Neural progenitor cell (in vitro differentiated cells): ENCODE measurements at places on chromosomes 16 and 17. TPM values are rescaled to one million over a fixed set of nuclear protein-coding genes. Genes with fewer than 3 reads are reported as not detected.

- peak; percentile 20 for DNase-seq
Measured at GRCh38 chr16:79328402-79329165, 272.0 kb downstream of the MAF start.

Gene TUBG2
- 12.8 and 19.6 TPM in 2 replicates for total RNA-seq

GRCh38 chr16:47694543-47694942 is 233.4 kb downstream of the PHKB start:
- DNase-seq: peak; percentile 11

DNA sequence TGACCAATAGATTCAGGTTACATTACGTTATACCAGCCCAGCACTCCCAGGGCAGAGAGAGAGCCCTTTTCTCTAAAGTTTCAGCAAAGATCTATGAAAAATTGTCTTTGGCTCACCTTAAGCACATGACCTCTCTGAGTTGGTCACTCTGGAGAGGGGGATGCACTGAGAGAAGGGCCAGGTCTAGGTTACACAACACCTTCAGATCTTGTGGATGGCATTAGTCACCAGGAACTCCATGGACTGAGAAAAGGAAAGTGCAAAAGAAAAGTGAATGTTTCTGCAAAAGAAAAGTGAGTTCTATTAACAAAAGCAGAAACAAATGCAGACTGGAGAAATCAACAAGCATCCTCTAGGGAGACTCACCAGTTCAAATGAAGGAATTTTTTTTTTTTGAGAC is 253.3 kb upstream of the SALL1 start:
- no peak for DNase-seq

Gene TBC1D3I
- 0.22 TPM in 1 of 2 replicates, not detected in the other for total RNA-seq

GRCh38 chr17:31787857-31788570 is 71.0 kb downstream of the COPRS start:
- no peak for DNase-seq

GRCh38 chr17:77446940-77447634 is 306.3 kb downstream of the SEC14L1 start:
- DNase-seq: no peak

DNA sequence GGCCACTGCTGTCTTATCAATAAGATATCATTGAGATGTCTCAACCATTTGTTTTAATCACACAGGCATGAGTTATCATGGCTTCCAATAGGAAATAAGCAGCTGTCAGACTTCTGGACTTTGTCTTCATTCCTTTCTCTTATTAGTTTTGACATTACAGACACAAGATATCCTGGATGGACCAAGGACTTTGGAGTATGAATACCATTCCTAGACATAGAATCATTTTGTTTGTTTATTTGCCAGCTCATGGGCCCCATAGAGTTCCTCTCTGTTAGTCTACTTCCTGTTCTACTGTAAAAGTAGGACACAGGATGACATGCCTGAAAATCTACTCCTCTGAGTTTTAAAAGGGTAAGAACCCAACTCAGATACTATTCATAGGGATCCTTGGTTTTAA is 77.7 kb upstream of the KCNJ16 start:
- no peak for DNase-seq

DNA sequence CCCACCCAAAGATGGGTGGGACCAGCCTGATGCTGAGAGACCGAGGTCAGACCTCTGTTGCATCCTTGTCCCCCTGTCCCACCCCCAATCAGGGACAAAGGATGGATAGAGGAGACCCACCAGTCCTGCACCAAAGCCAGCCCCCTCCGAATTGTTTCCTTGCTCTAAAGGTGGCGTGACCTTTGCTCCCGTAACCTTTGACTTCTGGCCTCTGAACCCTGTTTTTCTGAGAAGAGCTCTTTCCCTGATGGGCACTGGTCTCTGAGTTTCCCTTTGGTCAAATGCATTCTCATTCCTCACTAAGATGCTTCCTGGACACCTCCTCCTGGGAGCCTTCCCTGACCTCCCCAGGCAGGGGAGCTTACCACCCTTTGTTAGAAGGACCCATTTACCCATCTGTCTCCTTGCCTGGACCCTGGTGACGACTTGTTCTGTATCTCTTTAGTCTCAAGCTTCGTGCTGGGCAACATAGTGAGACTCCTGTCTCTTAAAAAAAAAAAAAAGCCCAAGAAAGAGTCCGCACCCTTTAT is 5.3 kb upstream of the NEUROD2 start:
- no peak for DNase-seq

- DNase-seq: peak; percentile 43
Measured at GRCh38 chr17:18261146-18261515, 669 bp downstream of the MIEF2 start.

DNA sequence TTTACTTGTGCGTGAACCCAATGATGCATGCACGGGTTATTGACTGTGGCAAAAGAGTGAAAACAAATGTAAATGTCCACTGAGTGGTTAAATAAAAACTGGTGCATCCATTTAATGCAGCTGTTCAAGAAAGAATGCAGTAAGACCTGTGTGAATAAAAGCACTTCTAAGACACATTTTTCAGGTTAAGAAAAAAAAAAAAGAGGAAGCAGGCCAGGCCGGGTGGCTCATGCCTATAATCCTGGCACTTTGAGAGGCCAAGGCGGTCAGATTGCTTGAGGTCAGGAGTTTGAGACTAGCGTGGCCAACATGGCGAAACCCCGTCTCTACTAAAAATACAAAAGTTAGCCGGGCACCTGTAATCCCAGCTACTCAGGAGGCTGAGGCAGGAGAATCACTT is 11.8 kb downstream of the CNGB1 start:
- DNase-seq: no peak

DNA sequence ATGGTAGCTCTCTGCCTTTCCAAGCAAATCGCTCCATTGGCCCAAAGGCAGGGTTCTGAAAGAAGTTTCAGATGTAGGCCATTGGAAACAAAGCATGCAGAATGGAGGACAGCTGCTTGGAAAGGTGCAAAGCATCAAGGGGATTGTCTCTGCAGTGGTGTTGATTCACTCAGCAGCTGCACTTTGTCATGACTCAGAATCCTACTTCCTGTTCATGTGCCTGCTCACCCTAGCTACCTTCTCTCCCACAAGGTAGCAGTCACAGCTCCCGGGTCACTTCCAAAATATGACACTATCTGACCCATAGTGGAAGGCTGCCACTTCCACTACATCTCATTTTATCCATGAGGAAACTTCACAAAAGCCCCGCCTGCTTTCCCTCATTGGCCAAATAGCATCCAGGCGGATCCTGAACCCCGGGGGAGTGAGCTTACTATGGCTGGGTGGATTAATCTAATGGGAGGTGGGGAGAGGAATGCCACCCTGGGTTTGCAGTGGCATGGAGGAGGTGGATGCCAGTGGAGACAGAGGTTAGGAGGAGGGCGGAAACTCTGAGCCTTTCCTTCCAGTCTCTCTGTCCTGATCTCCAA is 74.7 kb upstream of the NKD1 start:
- no peak for DNase-seq

Gene NECAB2
- total RNA-seq: 12.6 and 18.9 TPM in 2 replicates

Gene GLIS2
- 0.15 and 1.3 TPM in 2 replicates for total RNA-seq

Gene FGF11
- total RNA-seq: 7.6 and 14.9 TPM in 2 replicates

Gene RAB37
- total RNA-seq: 1.5 and 4.3 TPM in 2 replicates

DNA sequence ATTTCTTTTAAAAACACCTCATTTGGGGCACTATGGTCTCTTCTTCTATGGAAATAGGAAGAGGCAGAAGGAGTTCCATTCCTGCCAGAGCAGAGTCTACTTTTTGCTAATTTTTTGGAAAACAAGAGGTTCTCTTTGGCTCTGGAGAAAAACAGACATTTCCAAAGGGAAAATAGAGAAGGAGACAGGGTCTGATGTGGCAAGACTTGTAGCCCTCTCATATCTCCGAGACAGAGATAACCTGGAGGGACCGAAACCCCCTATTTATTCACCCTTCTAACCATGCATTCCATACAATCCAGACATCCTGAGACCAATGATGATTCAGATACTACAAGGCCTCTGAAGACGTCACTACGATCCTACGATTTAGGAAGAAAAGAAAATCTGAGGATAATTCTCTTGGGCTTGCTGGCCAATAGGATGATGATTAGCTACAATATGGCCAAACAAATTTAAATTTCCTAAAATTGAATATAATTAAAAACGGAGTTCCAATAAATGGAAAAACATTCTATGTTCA is 70.2 kb downstream of the HIC1 start:
- DNase-seq: no peak

GRCh38 chr17:48054238-48055185 is 6.4 kb downstream of the NFE2L1 start:
- peak; percentile 99 for DNase-seq

DNA sequence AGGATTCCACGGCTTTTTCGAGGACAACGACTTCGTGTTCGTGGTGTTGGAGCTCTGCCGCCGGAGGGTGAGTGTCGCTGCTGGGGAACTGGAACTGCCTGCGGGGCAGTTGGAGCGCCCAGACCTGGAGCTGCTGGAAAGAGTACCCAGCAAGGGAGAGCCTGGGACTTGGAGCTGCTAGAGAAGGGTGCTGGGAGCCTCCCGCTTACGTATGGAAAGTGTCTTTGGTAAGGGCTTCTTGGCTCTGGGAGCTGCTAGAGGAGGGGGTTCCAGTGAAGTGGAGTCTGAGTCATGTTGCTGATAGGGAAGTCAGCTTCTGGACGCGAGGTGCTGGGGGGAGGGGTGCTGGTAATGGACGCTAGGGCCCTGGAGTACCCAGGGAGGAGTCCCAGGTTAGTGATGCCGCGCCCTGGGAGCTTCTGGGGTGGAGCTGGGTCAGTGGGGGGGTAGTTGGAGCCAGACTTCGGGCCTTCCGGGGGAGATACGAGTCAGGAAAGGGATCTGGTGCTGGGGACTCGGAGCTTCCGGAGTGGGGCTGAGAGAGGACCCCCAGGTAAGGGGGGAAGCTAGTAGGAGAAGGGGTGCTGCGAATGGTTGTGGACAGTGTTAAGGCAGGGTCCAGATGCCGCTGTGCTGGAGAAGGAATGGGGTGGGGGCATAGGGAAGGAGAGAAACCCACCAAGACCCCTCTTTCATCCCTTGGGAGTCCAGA is 741 bp downstream of the PLK1 start:
- peak; percentile 50 for DNase-seq

GRCh38 chr17:50440172-50440837 is 14.3 kb downstream of the ACSF2 start:
- DNase-seq: no peak

Gene ST6GALNAC1
- total RNA-seq: not detected in 2 replicates
